ENCODE measurements at places on chromosomes 7 and 10.

- DNase-seq, result no peak
Observed at GRCh38 chr7:145398758-145399157, 562.9 kb upstream of the TPK1 start.

GRCh38 chr7:113141803-113142202 lies 23.4 kb upstream of the SMIM30 start:
- DNase-seq, result no peak

- DNase-seq, result no peak
Observed at GRCh38 chr10:97280783-97281182, 11.7 kb downstream of the ARHGAP19 start.

DNA sequence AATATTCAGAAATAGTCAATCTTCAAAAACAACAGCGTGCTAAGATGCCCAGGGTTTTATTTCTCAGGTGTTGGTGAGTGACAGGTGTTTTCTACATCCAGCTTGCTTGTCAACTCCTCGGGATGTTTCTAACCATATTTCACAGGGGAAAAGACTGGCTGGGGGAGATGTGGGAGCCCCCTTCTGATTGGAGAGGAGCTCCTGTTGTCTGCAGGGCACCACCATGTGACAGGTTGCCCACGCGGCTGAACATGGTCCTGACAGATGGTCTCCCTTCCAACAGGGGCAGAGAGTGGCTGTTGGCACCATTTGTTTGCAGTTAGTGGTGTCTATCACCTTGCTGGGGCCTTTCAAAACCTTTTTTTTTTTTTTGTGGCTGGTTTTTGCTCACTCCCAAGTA lies 16.5 kb upstream of the GPR26 start:
- no peak for DNase-seq

GRCh38 chr7:16695621-16696237 lies 49.7 kb downstream of the BZW2 start:
- DNase-seq, result no peak

- no peak for DNase-seq
Observed at GRCh38 chr7:5549096-5549763, 125.6 kb upstream of the TNRC18 start.

DNA sequence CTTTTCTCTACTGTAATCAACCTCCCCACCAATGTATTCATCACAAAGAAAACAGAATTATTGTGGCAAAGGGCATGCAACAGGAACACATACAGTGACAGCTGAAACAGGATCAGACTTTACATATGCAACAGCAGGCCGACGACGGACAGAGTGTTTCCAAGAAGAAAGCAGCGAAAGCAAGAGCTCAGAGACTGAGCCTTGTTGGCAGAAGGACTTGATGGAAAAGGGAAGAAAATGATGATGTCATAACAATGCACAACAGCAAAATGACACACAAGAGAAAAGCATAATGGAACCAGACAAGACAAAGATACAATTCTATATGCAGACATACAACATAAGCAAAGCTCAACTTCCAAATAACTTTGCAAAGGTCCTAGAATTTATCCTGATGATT lies 106.5 kb downstream of the ARHGAP12 start:
- DNase-seq, result no peak

- no peak for DNase-seq
Observed at GRCh38 chr10:47309408-47310089, 9.6 kb downstream of the GDF10 start.

DNA sequence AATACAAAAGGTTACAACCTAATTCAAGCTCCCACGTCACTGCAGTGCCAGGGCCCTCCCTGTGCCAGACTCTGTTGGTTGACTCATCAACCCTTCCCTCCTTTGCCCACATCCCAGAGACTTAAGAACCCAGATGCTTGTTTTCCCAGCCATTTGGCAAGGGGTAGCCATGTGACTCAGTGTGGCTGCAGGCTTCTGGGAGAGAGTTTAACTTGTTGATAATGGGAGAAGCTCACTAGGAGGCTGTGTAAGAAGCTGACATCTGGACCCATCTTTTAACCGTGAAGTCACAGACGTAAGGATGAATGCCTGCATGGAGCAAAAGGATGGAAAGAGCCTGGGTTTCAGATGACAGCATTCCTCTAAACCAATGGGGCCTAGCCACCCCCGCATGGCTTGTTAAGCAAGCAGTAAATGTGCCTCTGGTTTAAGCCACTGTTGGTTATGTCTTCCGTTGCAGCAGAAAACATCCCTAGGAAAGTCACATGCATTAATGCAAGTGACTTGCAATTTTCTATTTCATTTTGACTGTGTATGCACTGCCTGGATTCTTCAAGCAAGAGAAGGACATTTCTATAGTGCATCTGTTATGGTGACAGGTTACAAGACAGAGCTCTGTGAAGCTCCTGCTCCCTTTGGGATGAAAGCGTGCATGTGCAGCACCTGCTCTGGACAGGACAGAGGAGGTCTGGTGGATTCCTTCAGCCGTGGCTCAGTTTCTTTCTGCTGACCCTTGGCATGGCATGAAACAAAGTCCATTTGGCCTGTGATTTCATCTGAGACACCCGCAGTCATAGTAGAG lies 57.5 kb upstream of the CREB5 start:
- DNase-seq, result no peak

DNA sequence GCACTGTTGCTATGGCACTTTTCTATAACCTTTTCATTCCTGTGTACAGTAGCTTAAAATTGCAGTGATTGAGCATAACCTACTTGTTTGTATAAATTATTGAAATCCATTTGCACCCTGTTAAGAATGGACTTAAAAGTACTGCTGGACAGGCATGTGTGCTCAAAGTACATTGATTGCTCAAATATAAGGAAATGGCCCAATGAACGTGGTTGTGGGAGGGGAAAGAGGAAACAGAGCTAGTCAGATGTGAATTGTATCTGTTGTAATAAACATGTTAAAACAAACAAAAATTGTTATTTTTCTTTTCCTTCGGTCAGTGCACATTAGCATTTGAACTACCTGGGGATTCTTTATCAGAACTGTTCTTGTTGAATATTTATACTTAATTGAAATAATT lies 57.1 kb upstream of the BAMBI start:
- DNase-seq, result no peak

- no peak for DNase-seq
Observed at GRCh38 chr10:23892296-23892695, 316.6 kb upstream of the KIAA1217 start.

DNA sequence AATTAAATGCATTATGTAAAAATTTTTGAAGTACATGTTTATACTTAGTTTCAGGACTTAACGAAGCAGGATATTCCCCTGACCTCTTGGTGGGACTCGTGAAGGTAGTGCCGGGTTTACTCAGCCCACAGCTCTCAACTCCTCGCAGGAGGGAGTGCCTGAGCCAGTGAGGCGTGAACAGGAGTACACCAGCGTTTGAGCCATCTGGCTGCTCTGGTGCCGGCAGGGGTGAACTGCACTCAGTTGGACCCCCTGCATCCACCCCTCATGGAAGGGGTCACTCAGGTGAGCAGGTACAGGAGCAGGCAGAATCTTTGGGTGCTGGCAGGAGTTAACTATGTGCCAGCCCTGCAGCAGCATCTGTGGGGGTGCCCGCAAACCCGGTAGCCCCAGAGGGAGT lies 625.1 kb upstream of the PCDH15 start:
- no peak for DNase-seq

GRCh38 chr10:129494740-129495139 lies 27.7 kb downstream of the MGMT start:
- no peak for DNase-seq

DNA sequence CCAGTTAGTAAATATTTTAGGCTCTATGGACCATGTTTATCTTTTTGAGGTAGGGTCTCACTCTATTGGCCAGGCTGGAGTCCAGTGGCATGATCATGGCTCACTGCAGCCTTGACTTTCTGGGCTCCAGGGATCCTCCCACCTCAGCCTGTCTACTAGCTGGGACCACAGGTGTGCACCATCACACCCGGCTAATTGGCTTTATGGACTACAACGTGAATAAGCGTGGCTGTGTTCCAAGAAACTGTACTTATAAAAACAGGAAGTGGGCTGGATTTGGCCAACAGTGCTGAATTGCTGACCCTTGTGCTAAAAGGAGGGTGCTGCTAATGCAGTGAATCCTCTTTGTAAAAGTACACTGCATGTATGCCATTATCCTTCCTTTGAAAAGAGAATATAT lies 111.7 kb upstream of the CDK13 start:
- DNase-seq, result peak; percentile 25

- no peak for DNase-seq
Observed at GRCh38 chr10:13949844-13950542, 363.2 kb downstream of the PRPF18 start.

GRCh38 chr7:17370901-17371585 lies 72.6 kb downstream of the AHR start:
- no peak for DNase-seq

DNA sequence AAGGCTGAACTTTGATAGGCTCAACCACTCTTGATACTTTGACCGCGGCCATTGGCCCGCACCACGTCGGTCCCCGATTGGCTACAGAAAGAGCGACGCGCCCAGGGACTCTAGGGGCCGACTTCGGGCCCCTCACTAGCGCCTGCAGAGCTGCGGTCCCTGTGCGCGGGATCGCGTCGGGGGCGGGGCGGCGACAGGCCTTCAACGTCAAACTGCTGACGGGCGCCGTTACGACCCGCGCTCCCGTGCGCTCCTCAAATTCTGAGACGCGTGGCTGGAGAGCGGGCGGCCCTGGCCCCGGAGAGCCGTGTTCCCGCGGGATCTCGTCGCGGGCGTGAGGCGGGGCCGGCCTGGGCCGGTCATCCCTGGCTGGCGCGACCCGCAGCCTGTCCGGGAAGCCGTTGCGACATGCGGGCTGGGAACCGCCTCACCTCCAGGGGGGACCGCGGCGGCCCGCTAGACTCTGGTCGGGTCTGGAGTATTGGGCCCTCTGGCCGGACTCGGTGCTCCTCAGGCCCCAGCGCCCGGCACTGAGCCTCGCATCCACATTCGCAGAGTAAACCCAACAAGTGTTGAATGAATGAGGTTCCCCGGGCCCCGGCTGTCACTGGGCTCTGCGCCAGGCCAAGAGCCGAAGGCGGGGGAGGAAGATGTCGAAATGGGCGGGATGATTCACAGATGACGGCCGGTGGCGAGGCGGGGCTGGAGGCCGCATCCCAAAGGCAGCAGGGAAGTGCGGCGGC lies 643 bp upstream of the SLC25A28 start:
- peak; percentile 78 for DNase-seq

- no peak for DNase-seq
Observed at GRCh38 chr10:131845505-131846239, 55.1 kb upstream of the PPP2R2D start.

- DNase-seq, result peak; percentile 32
Observed at GRCh38 chr7:100132697-100133151, 6.0 kb downstream of the MBLAC1 start.

GRCh38 chr10:133326745-133327650 lies 9.7 kb downstream of the CALY start:
- DNase-seq, result no peak

GRCh38 chr7:29516491-29516890 lies 47.1 kb upstream of the PRR15 start:
- DNase-seq, result no peak

- DNase-seq, result no peak
Observed at GRCh38 chr10:21260506-21261149, 264.9 kb downstream of the SKIDA1 start.

DNA sequence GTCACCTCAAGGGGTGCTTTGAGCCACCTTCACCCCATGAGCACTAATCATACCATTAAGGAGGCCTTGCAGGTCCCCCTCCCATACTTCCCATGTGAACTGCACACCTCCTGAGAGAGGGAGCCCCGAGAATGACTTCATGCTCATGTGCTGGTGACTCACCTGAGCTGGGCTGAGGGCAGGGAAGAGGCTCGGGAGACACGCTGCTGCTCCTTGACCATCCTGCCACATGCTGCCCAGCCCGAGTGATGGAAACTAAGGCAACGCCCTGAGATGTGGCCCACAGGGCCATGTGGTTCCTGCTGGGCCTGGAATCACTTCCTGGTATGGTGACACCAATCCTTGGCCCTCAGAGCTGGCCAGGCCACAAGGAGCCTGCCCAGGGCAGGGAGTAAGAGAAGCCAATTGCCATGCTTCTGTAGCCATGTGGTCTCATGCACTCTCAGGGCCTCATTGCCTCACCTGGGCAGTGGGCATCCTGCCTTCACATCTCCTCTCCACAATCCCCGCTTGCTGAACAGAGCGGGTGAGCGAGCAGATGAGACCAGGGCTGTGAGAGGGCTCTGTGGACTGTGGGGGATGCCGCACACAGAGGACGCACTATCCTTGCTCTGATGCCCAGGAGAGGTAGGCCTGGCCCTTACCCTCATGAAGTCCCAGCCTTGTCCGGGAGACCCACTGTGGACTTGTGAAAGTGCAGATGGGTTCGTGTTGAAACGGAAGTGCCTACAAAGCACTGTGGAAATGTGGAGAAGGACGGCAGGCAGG lies 18.3 kb upstream of the PPIF start:
- DNase-seq, result no peak

- no peak for DNase-seq
Observed at GRCh38 chr10:116329153-116329552, 4.9 kb downstream of the CCDC172 start.

GRCh38 chr10:88962336-88962735 lies 9.8 kb upstream of the ACTA2 start:
- DNase-seq, result no peak

DNA sequence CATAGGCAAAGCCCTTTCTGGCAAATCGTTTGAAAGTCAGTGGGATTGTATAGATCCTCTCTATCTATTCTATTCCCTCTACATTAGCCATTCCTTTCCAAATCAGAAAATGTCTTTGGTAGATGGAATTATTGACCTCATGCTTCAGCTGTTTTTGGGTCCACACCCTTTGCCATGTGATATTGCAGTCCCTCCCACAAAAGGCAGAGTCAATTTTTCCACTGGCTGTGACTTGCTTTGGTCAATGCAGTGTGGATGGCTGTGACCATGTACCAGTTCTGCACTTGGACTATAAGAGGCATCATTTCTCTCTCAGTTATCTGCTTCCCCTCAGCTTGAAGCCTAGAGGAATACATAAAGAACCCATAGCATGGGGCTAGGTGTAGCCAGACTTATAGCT lies 332.9 kb downstream of the PTEN start:
- DNase-seq, result no peak

DNA sequence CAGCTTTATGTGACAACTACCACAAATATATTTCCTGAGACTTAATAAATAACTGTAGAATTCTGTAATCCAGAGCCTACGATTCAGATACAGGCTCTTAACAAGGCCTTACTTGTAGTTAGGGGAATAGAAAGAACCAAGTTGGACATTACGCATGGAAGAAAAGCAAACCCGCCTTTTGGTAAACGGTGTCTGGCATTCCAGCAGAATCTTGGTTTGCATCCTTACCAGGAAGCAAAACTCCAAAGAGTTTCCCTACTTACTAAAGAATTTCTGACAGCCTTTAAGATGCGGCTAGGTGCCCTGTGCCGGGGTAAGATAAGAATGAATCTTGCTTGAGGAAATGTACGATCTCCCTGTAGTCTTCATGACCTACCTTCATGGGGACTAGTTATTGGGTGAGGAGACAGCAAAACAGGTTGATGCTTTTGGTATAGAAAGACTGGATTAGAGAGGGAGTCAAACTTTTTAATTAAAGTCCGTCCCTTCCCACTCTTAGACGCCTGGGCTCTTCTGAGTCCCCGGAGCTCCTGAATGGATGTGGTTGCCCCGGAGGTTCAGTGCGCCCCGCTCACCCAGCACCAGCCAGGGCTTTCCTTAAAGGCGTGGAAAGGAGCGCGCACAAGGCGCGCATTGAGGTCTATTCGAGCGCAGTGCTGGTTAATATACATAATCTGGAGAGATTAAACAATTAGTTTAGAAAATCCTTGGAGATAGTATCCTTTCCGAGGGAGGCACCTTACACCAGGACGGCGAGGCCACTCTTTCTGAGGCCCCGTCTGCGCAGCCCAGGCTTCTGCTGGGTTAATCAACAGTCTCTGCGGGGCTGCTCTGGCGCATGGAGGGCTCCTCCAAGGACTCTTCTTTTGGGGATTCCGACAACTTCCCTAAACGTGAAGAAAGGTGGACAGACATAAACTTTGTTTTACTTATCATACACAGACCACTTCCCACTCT lies 11.5 kb downstream of the PTF1A start:
- no peak for DNase-seq

Data from NCI-H2107 (cell line).